ENCODE measurements at places on chromosomes 2 and 18.

GRCh38 chr2:130767408-130767775, 12.1 kb downstream of the AMER3 start:
- no peak for DNase-seq

GRCh38 chr18:53771664-53772063, 452.8 kb downstream of the MBD2 start:
- no peak for DNase-seq

DNA sequence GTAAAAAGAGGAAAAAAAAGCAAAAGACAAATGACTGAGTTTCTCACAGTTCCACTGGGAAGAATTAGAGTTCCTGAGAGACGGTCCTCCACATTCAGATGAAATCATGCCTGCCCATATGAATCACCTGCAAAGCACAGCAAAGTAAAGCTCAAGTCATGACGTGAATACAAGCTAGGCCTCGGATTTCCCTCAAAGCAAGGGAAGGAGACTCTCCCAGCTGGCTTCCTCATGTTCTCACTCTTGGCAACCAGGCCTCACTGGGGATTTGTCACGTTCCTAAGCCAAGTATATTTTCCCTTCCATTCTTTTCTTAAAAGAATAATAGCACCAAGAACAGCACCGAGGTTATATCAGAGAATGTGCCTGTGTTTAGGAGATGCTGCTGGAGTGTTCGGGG, 47.0 kb downstream of the CYP27C1 start:
- DNase-seq: no peak

DNA sequence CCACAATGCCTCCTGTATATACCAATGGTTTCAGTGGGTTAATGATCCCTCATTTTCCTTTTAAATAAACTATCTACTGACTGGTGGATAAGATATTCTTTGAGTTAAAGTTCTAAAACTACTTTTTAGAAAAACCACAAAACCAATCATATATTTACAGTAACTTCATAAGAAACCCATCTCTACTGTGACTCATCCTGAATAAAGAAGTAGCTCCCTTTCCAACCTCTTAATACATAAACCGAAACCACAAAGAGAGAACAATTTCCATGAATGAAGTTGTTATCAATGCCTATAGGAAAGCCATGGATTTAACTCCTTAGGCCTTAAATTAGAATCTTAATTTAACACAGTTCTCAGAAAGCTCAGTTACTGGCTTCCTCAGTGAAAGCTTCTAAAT, 227.0 kb upstream of the SMAD7 start:
- DNase-seq: no peak

- DNase-seq: no peak
These were observed 203.6 kb downstream of the UBE2E3 start for GRCh38 chr2:181183878-181184542.

GRCh38 chr18:12278741-12279682, 24.9 kb downstream of the CIDEA start:
- peak; percentile 53 for DNase-seq

Data from dorsolateral prefrontal cortex (tissue), 122 donors.